ENCODE measurements at places on chromosomes 12 and 14. TPM values are rescaled to one million over a fixed set of nuclear protein-coding genes. Genes with fewer than 3 reads are reported as not detected.

Gene KRT81
- total RNA-seq = not detected

Gene FAM90A1
- 0.47 TPM for total RNA-seq

Gene C12orf50
- 0.07 TPM for total RNA-seq

Gene MYH6
- total RNA-seq = not detected

Data from activated naive CD4-positive, alpha-beta T cell treated with anti-CD3 and anti-CD28 coated beads, Interleukin-2, amount 50 U/mL, for 72 hours (primary cell).